Bronchial epithelial cell (primary cell): ENCODE measurements at places on chromosomes 12 and 14. TPM values are rescaled to one million over a fixed set of nuclear protein-coding genes. Genes with fewer than 3 reads are reported as not detected.

Gene ZC2HC1C
- total RNA-seq, result 0.53 and 0.90 TPM in 2 replicates

Gene VRTN
- not detected in 2 replicates for total RNA-seq

Gene CCDC60
- 0.26 TPM in 2 replicates for total RNA-seq

Gene PDE3A
- total RNA-seq, result under 0.01 TPM in 1 of 2 replicates, not detected in the other

Gene HVCN1
- total RNA-seq, result 0.53 and 0.77 TPM in 2 replicates

Gene CHPT1
- 2.3 and 3.2 TPM in 2 replicates for total RNA-seq

Gene KRT74
- 0.13 TPM in 1 of 2 replicates, not detected in the other for total RNA-seq

Gene RNASE3
- not detected in 2 replicates for total RNA-seq

Gene ERBB3
- total RNA-seq, result 21.1 and 59.8 TPM in 2 replicates

Gene LMO3
- total RNA-seq, result 0.26 and 3.3 TPM in 2 replicates

Gene CCER1
- total RNA-seq, result not detected in 2 replicates

Gene FAM90A1
- not detected in 2 replicates for total RNA-seq

Gene FRS2
- 25.5 and 27.1 TPM in 2 replicates for total RNA-seq

Gene CLEC1B
- total RNA-seq, result not detected in 2 replicates

Gene CFAP251
- total RNA-seq, result 13.7 and 13.8 TPM in 2 replicates
